WERI-Rb-1 (cell line): ENCODE measurements at places on chromosomes 11 and 22.
A peak's percentile ranks its signal among the peaks of the same experiment; 100 is the strongest.

DNA sequence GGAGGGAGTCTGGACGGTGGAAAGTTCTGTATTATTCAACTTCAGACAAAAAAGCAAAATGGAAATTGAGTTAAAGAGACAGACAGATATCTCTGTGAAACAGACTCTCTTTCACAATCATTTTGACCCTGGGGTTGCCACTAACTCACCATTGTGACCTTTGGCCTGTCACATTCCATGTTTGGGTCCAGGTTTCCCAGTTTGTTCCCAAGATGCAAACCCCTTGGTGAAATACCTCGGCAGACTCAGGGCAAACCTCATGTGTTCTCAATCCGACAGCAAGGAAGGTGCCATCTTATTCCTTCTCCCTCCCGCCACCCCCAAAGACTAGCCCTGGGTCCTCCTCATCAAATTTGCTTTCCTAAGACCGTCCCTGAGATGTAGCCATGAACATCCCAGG is 41.8 kb downstream of the GALNT18 start:
- DNase-seq = no peak

GRCh38 chr11:110433393-110434333 is 3.9 kb downstream of the FDX1 start:
- no peak for DNase-seq

GRCh38 chr22:37351232-37351631 is 68.9 kb downstream of the CYTH4 start:
- no peak for DNase-seq

DNA sequence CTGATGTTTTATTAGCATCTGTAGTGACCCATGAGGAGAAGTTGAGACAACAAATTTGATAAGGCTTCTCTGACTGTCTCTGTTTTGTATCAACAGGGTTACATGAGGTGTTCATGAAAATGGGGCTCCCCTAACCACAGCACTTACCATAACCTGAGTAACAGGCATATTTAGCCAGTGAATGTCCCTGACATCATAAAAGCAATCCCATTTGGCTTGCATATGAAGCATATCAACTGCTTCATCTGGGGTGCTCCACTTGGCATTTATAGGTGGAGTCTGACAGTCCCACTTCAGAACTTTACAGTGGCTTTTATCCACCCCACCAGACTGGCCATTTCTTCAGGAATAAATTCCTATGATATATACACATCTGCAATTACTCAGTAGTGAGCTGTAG is 257.6 kb downstream of the LUZP2 start:
- no peak for DNase-seq

GRCh38 chr11:44377121-44377520 is 67.2 kb upstream of the ALX4 start:
- no peak for DNase-seq

- no peak for DNase-seq
These were observed 32.9 kb downstream of the LRRC32 start for GRCh38 chr11:76637491-76638269.

- no peak for DNase-seq
These were observed 37.0 kb downstream of the LDLRAD3 start for GRCh38 chr11:35980686-35981390.

- DNase-seq = no peak
These were observed 523 bp upstream of the ARHGAP42 start for GRCh38 chr11:100686476-100687053.

DNA sequence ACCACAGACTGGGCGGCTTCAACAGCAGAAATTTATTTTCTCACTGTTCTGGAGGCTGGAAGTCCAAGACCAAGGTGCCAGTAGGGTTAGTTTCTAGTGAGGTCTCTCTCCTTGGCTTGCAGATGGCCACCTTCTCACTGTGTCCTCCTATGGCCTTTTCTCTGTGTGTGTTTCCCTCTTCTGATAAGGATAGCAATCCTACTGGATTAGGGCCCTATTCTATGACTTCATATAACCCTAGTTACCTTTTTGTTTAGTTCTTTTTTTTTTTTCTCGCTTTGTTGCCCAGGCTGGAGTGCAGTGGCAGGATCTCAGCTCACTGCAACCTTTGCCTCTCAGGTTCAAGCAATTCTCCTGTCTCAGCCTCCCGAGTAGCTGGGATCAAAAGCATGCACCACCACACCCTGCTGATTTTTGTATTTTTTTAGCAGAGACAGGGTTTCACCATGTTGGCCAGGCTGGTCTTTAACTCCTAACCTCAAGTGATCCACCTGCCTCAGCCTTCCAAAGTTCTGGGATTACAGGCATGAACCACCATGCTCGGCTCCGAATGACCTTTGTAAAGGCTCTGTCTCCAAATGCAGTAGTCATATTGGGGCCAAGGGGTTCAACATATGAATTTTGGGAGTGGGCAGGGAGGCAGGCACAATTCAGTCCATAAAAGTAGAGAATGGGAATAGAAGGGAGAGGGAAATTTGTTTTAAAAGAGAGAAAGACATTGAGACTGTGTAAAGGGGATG is 25.5 kb upstream of the NNMT start:
- DNase-seq = no peak

DNA sequence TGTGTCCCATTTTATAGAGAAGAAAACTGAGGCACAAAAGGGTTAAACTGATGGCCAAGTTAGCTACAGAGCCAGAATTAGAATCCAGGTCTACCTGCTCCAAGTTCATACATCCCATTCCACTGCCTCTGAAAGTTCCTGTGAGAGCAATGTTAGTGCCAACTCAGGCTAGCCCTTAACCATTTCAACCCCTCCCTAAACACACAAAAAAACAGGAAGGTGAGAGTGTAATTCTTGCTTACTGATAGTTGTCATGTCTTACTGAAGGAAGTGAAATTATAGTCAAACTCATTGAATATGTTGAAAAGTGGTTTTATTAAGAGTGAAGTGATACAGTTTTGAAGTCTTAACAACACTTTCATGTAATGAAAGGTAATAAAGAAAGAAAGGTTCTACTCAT is 2.9 kb upstream of the E2F8 start:
- no peak for DNase-seq

- DNase-seq = no peak
These were observed 1335.9 kb downstream of the TBC1D22A start for GRCh38 chr22:48098243-48098920.

DNA sequence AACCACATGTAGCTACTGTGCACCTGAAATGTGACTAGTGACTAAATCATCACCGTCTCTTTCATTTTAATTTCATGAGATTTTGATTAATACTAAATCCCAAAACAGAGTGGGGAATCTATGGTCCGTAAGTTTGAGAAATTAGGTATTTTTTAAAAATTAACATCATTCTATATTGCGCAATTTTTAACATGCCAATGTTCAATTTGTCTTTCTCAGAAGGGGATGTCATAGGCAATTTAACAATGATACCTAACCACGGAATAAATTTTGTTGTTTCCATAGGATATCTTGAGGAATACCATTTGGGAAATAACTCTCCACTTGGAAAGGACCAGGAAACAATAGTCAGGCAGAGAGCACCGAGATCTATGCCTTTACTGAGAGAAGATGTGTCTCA is 267.7 kb downstream of the FAM76B start:
- DNase-seq = no peak

DNA sequence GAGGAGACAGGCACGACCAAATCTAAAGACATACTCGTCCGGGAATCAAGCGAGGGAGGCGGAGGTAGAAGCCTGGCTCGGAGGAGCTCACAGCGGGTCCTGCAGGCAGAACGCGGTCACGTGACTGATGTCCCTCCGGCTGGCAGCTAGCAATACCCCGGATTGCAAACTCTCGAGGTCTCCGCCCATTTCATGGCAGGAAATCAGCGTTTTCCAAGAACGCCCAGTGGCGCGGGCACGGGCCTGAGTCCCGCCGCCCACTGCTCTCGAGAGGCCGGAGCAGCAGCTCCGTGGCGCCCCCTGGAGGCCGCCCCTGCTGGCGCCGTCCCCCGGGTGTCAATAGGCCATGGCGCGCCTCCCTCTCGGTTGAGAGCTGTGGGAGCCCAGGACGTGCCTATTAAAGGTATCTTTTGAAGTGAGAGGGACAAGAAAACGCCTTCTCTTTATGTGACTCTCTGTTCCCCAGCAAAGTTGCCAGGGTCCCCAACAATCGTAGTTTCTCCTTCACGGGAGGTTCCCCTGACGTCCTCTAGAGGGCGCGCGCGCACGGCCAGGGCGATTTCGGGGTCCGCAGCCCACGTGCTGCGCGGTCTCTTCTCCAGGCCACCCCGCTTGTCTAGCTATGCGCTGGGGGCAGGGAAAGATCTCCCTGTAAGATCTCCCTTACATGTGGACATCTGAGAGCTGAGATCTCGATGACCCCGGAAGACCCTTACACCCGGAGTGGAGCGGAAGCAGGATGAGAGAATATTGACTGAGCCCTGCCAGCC is 37.3 kb upstream of the RBFOX2 start:
- DNase-seq = peak; percentile 71

DNA sequence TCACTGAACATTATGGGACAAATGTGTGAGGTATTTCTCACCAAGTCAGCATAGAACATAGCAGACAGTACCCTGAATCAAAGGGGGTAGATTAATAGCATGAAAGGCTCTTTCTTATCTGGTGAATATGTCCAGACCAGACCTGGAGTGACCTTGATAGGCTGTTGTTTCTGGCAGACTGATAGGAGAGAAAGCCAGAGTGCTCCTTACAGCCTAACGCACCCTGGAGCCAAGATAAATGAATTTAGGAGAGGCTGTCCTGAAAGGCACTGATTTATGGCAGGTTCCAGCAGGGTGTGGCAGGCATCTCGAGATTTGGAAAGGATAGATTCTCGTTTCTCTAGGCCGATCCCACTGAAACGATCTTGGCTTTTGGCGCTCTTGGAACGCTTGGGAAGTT is 204.6 kb downstream of the DBX1 start:
- DNase-seq = no peak

DNA sequence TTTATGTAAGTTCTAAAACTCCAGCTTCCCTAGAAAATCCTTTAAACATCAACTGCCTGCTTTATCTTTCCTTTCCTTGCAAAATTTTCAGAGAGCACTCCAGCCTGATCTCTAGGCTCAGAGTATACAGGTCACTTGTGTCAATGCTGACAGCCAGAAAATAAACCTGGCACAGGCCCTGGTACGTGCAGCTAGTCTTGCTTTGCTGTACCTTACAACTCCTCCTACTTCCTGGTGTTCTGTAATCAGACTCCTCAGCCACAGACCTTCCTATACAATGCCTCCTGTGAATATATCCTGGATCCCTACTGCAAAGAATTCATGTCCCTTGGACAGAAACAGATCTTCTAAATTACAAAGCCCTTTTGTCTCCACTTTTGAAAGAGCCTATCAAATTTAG is 24.2 kb upstream of the TMEM123 start:
- DNase-seq = no peak

GRCh38 chr22:31098632-31099110 is 8.7 kb downstream of the SELENOM start:
- no peak for DNase-seq

GRCh38 chr11:84247926-84248325 is 961.8 kb upstream of the CCDC90B start:
- no peak for DNase-seq

GRCh38 chr22:39940757-39941305 is 19.4 kb upstream of the TMA7B start:
- DNase-seq = no peak

DNA sequence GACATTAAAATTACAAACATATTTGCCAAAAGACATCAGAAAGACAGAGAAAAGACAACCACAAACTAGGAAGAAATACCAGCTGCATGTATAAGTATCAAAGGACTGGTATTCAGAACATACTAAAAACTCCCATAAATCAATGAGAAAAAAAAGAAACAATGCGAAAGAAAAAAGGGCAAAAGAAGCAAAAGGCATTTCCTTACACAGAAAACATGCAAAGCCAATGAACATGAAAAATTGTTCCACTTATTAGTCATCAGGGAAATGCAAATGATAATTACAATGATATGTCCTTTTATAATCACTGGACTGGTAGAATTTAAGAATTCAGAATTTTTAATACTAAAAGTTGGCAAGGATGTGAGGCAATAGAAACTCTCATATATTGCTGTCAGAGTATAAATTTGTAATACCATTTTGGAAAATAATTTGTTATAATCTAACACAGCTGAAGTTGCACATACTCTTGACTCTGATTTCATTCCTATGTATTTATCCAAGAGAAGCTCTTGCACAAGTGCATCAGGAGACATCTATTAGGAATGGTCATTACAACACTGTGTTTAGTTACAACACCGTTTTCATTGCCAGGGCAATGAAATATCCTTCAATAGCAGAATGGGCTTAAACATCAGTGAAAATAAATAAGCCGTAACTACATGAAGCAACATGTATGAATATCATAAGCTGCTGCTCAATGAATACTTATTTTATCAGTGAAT is 279.7 kb downstream of the SWAP70 start:
- DNase-seq = no peak

DNA sequence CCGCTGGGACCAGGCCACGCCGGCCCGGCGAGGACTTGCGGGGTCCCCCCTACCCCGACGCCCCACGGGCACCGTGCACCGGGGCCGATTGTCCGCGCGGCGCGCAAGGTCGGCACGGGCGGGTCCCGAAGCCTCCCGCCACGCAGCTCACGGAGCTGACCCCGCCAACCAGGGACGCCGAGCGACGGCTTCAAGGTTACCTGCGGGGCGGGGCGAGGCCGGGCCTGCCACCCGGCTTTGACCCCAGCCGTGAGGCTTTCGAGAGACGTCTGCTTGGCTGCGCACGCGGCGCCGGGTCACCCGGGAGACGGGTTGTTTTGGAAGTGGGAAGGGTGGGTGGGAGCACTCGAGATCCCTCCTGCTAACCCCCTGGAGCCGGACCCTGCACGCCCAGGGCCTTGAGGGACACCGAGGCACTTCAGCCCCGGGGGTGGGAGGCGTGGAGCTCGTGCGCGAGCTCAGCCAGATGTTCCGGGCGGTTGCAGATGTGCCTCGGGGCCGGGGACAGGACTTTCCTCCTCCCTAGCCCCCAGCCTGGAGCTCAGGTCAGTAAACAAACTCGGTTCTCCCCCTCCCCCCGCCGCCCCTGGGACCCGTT is 3.2 kb upstream of the WNT11 start:
- peak; percentile 39 for DNase-seq

DNA sequence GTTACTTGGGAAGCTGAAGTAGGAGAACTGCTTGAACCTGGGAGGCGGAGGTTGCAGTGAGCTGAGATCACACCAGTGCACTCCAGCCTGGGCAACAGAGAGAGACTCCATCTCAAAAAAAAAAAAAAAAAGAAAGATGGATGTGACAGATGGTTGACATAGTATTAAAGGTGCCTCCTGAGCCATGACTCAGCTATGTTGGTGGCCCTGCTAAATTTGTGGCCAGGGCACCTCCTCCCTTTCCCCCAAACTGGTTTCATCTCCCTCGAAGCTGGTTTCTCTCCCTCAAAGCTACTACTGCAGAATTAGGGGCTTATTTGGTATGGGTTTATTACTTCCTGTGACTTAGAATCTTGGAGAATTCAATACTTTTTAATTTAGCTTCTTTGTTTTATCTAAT is 31.5 kb downstream of the SDHD start:
- no peak for DNase-seq
